ENCODE measurements at places on chromosomes 6 and 20.
A peak's percentile ranks its signal among the peaks of the same experiment; 100 is the strongest.

GRCh38 chr6:136113736-136114173 is 136.4 kb downstream of the MTFR2 start:
- DNase-seq: no peak

GRCh38 chr6:81777586-81778268 is 25.2 kb upstream of the TENT5A start:
- no peak for DNase-seq

DNA sequence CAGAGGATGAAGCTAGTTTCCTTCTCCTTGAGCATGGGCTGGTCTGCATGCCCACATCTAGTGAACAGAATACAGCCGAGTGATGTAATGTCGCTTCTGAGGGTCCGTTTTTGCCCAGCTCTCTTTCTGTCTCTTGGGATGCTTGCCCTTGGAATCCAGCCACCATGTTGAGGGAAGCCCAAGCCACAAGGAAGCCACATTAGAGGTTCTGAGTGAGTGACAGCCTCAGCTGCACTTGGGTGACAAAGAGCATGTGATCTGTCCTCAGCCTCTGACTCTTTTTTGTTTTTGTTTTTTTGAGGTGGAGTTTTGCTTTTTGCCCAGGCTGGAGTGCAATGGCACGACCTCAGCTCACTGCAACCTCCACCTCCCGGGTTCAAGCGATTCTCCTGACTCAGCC is 100.6 kb upstream of the SALL4 start:
- no peak for DNase-seq

GRCh38 chr20:15278041-15278440 is 940.6 kb upstream of the FLRT3 start:
- DNase-seq: no peak

DNA sequence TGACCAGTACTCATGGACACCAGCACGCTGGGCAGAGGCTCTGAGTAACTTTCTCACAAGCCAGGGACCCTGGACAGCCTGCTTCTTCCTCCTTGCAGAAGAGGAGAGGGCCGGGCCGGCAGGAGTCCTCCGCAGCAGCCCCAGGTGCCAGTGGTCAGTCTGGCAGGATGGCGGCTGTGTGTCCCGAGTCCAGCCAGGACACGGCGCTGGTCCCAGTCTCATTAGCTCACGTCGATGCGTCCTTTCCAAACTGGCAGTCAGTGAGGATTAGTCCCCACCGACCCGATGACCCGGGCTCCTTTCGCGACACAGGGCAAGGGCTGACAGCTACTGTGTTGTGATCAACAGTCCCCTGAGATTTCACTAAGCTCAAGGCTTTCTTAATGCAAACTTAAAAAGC is 267.0 kb downstream of the TAF4 start:
- no peak for DNase-seq

GRCh38 chr6:140541288-140541687 is 1166.8 kb upstream of the CITED2 start:
- no peak for DNase-seq

GRCh38 chr20:45301824-45302271 is 4.8 kb upstream of the RBPJL start:
- no peak for DNase-seq

DNA sequence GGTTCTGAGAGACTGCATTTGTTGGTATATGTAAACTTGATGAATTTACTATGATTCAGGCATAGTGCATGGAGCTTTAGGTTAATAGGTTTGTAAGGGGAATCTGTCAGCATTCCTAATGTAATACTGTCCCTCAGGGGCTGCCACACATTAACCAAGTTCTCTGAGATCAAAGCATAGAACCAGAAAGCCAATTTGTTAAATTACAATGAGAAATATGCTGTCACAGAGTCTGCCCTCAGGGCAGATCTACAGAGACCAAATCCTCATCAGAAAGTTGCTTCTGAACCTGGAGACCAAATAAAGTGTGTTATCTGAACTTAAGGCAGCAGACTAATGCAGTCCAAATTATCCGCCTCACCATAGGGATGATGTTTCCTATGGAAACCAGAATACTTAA is 250.8 kb upstream of the HTR1E start:
- DNase-seq: no peak

DNA sequence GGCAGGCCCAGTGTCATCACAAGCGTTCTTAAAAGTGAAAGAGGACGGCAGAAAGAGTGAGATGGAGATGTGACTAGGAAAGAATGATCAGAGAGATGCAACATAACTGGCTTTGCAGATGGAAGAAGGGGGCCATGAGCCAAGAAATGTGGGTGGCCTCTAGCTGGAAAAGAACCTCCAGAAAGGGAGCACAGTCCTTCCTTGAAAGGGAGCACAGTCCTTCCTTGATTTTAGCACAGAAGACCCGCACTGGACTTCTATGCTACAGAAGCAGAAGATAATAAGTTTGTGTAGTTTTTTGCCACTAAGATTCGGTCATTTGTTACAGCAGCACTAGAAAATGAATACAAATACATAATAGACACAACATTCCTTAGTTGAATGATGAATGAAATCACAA is 7.0 kb upstream of the LZTS3 start:
- no peak for DNase-seq

DNA sequence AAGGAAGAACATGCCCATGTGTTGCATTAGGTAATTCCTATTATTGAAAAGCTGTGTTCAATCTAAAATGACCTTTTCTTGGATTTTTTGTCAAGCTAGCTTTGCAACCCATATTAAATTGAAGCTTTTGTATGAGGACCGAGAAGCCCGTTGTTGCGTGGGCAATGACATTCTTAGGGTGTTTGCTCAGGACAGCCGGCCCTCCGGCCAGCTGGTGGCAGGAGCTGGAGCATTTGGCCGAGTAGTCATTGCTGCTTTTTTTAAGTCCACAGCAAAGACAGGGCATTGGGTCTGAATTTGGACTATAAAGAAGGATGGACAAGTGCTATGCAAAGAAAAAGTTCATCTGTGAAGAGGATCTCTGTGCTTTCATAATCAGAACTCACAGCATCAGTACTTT is 365.8 kb downstream of the SAMD5 start:
- DNase-seq: no peak

- DNase-seq: no peak
These were observed 392.4 kb upstream of the HS3ST5 start for GRCh38 chr6:114735025-114735735.

DNA sequence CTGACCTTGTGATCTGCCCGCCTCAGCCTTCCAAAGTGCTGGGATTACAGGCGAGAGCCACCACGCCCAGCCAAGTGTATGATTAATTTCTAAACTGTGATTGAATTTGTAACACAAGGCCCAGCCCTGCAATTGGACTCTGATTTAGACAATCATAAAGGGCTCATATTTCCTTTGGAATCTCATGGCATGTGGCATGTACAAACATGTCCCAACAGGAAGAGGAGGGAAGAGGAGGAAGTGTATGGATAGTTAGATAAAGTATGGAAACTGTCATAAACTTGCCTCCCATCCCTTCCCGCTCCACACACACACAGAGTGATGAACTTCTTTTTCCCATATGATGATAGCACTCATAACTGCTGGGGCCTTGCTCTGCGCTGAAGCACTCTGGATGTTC is 27.2 kb upstream of the QKI start:
- no peak for DNase-seq

DNA sequence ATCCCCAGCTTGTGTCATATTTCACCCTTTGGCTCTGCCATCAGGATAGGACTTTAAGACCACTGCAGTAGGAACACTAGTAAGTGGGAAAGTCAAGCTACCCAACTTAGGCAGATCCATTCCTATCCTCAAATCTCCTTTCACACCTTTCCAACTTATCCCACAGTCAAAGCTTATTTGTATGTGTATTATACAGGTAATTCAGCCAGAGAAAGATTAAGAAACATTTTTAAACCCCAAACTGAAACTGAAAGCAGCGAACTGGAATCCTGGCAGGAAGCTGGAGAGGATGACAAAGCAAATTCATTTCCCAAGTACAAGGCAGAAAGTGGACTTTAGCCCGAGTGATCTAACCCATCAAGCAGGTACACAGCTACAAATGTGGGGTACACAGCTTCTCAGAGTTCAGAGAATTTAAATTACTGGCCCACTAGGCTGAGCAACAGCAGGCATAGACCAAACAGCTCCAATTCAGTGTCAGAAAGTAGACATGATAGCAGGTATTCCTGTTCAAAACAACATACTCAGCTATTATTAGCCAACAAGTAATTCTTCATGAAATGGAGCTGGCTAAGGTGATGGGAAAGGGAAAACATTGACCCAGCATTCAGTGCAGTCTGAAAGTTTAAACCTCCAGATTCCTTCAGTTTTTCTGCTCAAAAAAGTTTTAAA is 39.1 kb downstream of the ILRUN start:
- DNase-seq: peak; percentile 11

DNA sequence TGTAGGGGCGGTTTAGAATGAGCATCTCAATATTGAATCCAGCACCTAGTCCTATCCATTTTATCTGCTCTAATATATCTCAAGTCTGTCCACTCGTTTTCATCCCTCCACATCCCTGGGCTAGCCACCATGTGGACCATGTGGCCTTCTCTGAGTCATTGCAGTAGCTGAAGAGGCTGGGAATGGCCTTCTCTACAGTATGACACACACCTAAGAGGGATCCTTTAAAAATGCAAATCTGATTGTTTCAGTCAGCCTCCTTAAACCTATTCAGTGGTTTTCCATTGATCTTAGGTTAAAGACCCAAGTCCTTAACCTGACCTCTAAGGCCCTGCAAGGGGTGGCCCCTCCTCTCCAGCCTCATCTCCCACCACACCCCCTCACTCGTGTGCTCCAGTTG is 9.4 kb downstream of the RING1 start:
- DNase-seq: no peak

DNA sequence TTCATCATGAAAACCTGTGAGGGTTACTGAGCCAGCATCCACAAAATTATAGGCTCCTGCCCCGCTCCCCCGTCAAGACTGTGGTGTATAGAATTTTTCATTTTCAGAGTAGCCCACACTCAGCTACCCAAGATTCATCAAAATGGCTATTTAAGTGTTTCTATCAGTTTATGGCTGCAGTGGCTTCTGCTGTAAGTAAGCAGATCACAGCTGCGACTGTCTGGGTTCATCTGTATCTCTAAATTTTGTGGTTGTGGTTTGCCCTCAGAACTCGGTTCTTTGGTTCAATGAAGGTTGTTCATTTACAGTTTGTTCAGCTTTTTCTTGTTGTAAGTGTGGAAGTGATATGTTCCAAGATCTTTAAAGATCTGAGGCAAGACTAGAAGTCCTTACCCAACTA is 284.2 kb downstream of the DOK5 start:
- no peak for DNase-seq

- no peak for DNase-seq
These were observed 41.9 kb downstream of the SNHG17 start for GRCh38 chr20:38393259-38393658.

- no peak for DNase-seq
These were observed 136.0 kb upstream of the AHI1 start for GRCh38 chr6:135633573-135633972.

GRCh38 chr20:40724566-40724965 is 35.5 kb upstream of the MAFB start:
- DNase-seq: no peak

DNA sequence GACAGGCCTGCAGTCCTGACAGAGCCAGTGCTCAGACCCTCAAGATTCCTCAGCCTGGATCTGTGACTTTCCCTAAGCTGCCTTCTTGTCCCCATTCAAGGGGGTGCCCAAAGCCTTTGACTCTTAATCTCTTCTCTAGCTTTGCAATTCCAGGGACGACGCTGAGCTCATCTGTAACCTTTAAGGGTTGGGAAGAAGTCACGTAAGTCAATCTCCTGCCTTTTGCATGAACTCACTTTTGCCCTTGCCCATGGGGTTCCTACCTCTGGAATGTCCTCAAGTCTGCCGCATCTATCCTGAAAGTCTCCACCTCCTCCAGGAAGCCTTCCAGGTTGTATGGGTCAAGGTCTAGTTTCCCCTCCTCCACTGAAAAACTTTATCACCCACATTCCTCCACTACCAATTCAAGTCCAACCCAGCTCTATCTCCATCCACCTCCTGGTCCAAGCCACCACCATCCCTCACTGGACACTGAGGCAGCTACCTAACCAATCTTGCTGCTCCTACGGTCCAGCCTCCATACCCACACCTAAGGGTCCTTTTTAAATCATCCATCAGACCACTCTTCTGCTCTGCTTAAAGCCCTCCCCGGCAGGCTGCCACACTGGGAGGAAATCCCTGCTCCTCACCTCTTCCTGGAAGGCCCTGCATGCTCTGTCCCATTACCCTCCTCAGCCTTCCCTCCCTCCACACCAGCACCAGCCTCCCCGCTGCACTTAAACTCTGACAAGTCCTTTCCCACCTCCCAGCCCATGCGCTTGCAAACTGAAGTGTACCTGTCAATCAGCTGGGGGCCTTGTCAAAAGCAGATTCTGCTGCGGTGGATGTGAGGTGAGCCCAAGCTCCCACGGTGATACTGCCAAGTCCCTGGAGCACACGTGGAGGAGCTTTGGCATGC is 29.7 kb downstream of the PREX1 start:
- no peak for DNase-seq

DNA sequence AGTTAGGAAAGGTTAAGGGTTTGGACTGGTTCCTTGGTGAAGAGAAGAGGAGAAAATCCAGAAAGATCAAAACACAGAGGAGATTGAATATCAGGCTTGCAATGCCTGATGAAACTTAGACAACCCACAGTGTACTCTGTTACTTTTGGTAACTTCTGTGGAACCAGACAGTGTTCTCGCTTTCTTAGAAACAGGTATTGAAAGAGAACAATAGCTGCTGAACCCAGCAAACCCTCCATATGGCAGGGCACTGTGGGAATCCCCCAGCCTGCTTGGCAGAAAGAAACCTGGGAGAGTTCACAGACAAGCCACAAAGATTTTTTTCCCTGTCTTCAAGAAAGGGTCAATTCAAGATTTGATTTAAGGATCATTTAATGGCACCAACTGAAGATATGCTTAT is 342.8 kb downstream of the FOXA2 start:
- DNase-seq: no peak

DNA sequence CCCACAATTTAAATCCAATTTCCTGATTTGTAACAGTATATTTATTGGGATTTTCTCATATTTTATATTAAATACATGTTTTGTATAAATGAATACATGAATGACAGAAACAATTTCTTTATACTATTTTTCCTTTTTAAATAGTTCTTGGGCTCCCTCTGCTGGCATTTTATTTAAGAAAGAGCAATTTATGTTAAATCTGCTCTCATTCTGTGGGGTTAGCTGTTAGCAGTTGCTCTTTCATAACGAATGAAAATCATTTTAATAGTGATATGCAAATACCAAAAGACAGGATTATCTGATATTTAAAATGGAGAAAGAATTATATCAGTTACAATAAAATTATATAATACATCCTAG is 118.3 kb downstream of the RALGAPA2 start:
- no peak for DNase-seq

DNA sequence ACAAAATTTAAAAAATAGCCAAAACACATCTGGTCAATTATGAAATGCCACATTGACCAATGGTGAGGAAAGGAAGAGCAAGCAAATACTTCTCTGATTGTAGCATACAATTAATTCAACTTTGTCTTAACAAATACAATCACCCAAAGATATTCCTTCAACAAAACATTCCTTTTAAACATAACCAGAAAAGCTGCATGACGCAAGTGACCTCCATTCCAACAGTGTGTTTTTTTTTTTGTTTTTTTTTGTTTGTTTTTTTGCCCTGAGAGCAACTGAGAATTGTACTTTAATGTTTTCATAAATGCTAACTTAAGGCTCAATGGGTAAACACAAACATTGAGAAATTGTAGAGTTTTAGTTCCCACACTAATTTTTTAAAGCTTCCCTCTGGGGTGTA is 184.4 kb downstream of the PTPRK start:
- DNase-seq: no peak

- DNase-seq: no peak
These were observed 7.8 kb upstream of the NEU1 start for GRCh38 chr6:31870385-31870921.

GRCh38 chr6:42402184-42402583 is 49.5 kb downstream of the TRERF1 start:
- peak; percentile 30 for DNase-seq

Data from stimulated activated CD4-positive, alpha-beta T cell treated with anti-CD3 and anti-CD28 coated beads, Interleukin-4, amount 100 ng/mL, for 4 hours (primary cell).